Hindlimb muscle (tissue), 1 donor: ENCODE measurements at places on chromosomes 3 and 15. TPM values are rescaled to one million over a fixed set of nuclear protein-coding genes. Genes with fewer than 3 reads are reported as not detected.

DNA sequence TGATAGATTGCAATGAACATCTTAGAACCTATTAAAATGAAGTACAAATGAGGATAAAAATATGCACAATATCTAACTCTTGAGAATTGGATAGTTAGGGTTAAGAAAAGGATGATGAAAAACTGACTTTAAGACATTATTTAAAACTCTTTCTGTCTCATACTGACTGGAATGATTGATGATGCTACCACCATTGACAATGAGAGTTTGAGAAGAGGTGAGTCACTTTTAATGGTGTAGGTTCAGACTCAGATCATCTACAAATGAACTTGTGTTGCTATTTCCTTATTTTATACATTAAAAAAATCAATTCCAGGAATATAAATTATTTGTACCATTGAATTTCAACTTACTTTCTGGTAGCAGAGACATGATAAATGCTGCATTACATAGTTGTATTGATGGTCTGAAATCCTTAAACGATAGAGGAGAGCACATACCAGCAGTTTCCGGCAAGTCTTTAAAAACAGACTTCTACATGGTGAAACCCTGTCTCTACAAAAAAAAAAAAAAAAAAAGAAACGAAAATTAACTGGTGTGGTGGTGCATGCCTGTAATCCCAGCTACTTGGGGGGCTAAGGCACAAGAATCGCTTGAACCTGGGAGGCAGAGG is 409.0 kb downstream of the OTOL1 start:
- DNase-seq, result no peak

- DNase-seq, result peak; percentile 22
Measured at GRCh38 chr15:55221090-55222011, 24.6 kb upstream of the RSL24D1 start.

The NME9 gene
- 0.86 TPM for polyA plus RNA-seq

- DNase-seq, result peak; percentile 57
Measured at GRCh38 chr15:67914537-67915460, 75.0 kb upstream of the RNU6-1 start.

- no peak for DNase-seq
Measured at GRCh38 chr3:72171946-72172345, 387.0 kb upstream of the PROK2 start.

DNA sequence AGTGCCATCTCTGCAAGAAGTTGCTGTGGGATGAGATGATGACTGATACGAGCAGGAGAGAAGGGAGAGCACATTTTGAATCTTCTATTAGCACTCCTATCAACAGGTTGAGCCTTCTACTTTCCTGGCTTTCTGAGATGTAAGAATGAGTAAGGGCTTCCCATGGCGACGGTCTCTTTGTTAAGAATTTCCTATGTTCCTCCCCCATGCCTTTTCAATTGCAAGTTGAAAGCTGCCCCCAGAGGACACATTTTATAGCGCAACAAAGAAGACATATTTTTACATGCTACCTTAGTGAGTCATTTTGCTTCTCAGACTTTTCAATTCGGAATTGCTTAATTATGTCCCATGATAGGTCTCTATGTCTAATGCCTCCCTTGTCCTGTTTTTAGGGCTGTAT is 71.3 kb upstream of the LRTM1 start:
- DNase-seq, result no peak

The PLSCR2 gene
- not detected for polyA plus RNA-seq

The IL17RE gene
- polyA plus RNA-seq, result 3.1 TPM

DNA sequence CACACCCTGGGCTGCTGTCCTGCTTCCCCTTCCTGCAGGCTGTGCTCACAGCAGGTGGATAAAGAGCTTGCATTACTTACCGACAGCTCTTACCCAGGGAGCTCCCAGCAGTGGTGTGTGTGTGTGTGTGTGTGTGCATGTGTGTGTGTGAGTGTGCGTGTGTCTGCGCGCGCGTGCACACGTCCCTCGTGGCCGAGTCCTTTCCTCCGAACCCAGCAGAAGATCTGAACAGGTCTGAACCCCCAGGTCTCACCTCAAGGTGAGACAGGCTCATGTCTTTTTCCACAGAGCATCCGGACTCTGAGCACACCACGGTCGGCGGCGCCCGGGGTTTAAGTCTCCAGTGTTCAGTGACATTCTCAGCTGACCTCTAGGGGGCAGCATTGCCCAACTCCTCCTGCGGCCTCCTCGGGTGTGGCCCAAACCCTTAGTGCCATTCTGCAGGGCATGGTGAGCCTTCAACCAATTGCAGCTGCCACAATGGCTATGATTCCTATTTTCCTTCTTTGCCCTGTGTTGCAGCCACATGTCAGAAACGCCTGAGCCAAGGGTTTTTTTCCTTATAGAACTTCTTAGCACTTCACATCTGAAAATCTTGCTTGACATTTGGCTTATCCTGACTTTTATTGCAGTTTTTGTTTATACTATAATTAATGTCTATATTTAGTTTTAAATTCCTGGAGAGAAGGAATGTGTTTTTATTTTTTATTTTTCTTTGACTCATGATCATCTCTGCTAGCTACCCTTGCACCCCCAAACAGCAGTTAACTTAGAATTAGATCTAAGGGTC is 64.1 kb upstream of the KLHL25 start:
- DNase-seq, result peak; percentile 48

The UROC1 gene
- 0.14 TPM for polyA plus RNA-seq

DNA sequence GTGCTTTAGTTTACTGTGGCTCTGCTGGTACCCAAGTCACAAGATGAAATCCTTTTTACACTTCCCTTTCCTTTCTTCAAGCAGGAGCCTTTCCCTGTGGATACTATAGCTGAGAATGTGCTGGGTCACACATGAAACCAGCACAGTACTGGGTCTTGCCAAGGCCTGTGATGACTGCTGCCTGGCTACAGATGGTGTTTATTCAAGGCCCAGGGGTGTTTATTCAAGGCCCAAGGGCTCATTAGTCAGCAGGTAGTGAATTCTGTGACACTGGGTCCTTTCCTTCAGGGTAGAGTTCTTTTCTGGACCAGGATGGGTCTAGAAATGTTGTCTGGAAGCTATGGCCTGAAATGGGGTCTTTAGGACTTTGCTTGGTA is 99.4 kb downstream of the SH3GL3 start:
- no peak for DNase-seq

DNA sequence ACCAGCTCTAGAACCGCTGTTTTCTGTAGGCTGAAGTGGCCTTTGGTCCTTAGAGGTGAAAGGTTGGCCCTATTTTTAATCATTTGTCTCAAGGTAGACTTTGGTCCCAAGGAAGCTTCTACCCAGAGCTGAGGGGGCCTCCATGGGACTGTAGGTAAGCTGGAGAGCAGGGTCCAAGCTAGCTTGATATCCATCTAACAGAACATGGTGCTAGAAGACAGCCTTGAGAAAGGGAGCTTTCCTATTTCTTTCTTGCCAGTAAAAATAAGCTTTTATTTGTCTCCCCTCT is 3.6 kb upstream of the TNFAIP8L3 start:
- no peak for DNase-seq

GRCh38 chr15:39934397-39935071 is 619 bp downstream of the EIF2AK4 start:
- peak; percentile 35 for DNase-seq
